ENCODE measurements at places on chromosomes 6 and 20.

DNA sequence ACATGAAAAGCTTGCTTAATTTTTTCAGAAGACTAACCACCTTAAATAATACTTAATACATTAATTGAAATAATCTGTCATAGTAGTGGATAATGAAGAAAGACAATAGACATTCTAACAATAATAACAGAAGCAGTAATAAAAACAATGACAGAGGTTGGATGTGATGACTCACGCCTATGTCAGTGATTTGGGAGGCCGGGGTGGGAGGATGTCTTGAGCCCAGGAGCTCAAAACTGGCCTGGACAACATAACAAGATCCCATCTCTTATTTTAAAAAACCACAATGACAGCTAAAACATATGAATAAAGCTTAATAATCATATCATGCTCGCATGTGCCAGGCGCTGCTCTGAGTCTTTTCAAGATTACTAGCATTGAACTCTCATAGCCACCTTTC lies 105.5 kb downstream of the IPCEF1 start:
- no peak for DNase-seq

DNA sequence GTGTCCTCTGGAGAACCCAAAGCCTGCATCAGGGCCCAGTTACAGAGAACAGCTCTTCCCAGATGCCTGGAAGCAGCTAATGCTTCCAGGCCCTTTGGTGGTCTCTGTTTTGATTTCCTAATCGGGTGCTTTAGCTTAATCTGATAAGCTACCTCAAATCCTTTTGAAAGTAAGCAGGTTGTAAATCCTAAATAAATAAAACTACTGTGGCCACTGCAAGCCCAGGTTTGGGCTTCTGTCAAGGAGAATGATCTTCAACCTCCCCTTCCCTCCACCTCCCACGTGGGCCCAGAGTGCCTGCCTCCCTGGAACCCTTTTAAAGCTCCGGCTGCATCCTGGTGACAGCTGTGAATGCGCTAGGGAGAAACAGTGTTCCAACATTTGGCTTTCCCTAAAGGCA lies 25.2 kb upstream of the FYN start:
- DNase-seq = no peak

DNA sequence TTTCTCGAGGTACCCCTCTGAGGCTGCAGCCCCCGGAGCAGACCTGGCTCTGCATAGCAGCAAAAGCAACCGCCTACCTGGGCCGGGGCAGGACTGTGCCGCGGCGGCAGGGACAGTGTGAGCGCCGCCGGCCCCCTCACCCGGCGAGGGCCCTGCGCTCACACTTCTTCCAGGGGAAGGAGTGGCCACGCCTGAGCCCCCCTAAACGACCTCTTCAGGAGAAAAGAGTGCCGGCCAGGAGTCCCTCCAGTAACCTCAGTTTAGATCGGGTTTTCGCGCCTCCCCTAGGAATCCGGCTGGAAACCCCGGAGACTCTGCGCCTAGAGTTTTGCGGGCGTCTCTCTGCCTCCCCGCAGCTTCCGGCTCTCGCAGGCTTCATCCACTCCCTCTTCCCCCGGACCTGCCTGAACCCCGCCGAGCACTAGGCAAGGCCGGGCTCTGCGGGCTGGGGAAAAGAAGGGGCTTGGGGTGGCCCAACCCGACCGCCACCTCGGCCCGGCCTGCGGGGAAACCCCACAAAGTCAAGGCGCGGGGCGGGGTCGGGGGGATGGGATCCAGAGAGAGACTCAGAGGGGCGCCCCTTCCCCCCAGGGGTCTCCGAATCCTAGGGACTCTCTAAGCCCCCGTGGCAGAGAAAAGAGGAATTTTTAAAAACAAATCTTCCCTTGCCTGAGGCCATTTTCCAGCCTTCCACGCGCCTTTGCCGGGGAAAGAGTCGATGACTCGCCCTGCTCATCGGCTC lies 558 bp downstream of the LINC00237 start:
- DNase-seq = no peak

DNA sequence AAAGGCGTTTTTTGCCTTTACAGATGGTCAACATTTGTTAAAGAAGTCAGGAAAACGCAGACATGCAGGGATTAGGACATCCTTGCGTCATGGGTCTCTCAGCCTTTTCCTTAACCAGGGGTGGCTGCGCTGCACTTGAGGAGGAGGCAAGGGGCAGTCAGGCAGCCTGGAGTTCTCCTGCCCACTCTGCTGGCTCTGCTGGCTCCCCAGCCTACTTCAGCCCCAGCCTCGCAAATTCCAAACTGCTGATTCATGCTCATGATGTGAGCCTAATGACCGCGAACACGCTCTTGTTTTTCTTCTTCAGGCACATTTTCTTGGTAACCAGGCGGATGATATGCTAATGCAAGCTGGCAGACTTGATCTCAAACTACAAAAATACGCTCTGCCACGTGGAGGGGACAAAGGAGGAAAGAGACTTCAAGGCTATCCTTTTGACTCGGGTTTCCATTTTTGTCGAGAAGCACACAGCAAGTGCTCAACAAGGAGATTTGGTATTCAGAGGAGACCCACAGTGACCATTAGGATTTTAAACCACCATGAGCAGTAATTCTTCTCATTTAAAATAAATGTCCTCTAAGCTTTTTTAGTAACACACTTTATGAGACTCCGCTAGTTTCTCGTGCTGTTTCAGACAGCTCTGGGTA lies 290.3 kb upstream of the STXBP5 start:
- peak; percentile 88 for DNase-seq

DNA sequence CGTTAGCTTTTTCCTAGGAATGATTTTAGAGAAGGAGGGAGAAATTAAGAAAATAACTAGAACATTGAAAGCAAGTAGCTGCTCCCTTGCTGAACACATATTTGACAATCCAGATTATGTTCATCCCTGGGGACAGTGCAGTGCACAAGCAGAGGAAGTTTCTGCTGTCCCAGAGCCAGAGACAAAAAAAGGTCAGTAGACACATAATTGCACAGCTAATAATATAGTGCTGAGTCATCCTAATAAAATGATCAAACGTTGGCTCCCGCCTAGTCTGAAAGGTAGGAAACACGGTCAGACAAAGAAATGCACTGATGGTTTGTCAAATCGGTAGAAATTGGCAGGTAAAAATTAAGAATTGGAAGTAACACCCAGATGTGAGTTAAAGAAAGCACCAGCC lies 21.7 kb upstream of the SSTR4 start:
- DNase-seq = no peak

- no peak for DNase-seq
Observed at GRCh38 chr6:508614-509013, 117.1 kb downstream of the IRF4 start.

DNA sequence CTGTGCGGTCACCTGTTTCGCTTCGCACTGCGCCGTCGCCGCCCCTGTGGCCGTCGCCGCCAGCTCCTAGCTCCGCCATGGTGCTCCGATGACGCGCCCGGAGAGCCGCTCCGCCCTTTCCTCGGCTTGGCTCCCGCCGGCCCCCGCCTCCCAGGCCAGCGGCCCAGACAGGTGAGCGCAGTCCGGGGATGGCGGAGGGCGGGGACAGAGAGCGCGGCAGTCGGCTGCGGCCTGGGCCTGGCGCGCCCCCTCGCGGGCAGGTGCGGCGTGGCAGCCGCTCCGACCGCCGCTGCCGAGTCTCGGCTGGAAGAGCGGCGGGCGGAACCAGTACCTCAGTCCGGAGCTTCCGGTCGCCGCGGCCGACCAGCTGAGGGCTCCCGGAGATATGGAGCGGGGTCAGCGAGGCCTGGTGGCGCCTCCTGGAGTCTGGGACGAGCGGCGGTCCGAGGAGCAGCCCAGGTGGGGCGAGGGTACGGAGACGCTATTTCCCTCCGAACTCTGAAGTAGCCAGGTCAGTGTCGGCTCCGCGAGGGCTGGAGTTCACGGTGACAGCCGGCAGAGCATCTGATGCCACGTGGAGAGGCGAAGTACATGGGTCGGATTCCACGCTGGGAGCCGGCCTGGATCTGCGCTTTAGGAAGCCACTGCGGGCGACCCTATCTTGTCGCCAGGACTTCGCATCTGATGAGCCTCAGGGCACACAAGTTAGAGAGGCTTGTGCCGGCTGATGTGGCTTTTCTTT lies at the start of gene MAP7:
Gene MAP7, minus strand, starts transcription at position 93 of the 742 bp plus-strand sequence. Its CDS starts 14 bp downstream, at position 79.
- DNase-seq = peak; percentile 79

DNA sequence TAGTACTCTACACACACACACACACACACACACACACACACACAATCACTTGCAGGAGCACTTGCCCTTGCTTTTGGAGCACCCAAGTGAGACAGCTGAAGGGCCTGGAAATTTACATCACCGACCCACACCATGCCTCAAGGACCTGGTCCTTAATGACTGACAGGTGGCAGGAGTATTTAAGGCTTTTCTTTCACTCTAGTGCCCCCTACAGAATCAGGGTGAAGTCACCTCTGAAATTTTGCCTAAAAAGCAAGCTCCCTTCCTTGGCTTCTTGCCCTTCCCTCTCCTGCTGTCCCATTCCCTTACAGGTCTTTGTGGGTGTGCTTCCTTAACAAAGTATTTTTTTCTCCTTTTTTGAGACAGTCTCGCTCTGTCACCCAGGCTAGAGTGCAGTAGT lies 353.5 kb upstream of the IRAK1BP1 start:
- no peak for DNase-seq

DNA sequence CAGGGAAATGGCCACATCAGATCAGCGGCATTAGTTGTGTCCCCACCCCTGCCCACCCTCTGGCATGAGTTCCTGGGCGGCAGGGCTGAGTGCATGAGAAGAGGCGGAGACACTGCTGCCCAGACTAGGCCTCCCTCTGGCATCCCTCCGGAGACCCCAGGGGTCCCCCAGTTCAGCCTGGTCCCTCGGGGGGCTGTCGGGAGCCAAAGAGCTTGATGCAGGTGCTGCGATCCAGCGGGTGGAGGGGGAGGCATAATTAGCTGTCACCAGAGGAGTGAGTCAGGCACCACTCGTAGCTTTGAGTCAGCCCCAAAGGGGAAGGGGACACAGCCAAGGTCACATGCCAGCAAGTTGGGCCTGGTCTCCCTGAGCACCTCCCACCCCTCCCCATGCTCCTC lies 34.5 kb downstream of the DLGAP4 start:
- no peak for DNase-seq

- DNase-seq = peak; percentile 34
Observed at GRCh38 chr6:46927066-46927465, 5.3 kb upstream of the ADGRF5 start.

- DNase-seq = no peak
Observed at GRCh38 chr20:1983301-1983700, 10.6 kb downstream of the PDYN start.

GRCh38 chr20:58988565-58988882 lies 7.5 kb downstream of the NELFCD start:
- no peak for DNase-seq

DNA sequence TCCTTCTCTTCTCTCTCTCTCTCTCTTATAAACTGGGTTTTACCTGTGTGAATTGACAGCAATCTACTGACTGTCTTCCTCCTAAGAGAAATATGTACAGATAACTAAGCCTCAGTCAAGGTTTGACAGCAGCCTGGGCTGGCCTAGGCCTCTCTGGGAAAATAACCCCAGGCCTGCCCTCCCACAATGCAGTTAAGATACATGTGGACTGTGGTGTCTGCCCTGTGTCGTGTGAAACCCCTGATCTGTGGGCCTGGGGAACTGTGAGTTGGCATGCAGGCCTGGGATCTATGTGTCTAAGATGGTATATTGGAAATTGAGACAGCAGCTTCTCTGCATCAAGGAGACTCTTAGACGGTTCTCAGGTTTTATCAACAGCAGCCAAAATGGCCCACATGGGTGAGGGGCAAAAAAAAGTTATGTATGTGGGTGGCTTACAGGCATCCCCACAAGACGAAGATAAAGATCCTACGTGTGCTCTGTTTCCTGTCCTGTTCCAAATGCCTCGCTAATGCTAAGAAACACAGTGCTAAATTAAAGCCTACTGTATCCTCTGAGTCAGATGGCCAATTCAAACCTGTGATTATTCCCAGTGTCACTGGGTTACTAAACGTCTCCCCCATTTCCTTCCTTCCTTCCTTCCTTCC lies 19.0 kb downstream of the LRFN2 start:
- no peak for DNase-seq

GRCh38 chr20:33821270-33821836 lies 10.2 kb downstream of the CHMP4B start:
- DNase-seq = no peak

DNA sequence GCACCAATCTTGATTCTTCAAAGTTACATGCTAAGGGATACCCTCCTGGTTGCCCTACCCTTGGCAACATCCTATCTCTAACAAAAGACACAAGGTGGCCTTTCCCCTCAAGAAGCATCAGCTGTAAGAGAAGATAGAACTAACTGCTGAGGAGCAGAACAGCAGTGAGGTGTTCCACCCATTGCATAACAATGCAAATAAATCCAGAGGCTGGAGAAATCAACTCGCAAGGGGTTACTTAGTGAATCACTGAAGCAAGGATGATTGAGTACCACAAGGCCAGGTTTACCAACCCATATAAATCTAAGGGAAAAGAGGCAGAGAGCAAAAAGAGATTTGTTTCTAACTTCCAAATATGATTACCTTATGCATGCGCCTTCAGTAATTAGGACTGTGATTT lies 36.7 kb downstream of the F13A1 start:
- no peak for DNase-seq

- no peak for DNase-seq
Observed at GRCh38 chr6:109424946-109425345, 15.5 kb downstream of the PPIL6 start.

DNA sequence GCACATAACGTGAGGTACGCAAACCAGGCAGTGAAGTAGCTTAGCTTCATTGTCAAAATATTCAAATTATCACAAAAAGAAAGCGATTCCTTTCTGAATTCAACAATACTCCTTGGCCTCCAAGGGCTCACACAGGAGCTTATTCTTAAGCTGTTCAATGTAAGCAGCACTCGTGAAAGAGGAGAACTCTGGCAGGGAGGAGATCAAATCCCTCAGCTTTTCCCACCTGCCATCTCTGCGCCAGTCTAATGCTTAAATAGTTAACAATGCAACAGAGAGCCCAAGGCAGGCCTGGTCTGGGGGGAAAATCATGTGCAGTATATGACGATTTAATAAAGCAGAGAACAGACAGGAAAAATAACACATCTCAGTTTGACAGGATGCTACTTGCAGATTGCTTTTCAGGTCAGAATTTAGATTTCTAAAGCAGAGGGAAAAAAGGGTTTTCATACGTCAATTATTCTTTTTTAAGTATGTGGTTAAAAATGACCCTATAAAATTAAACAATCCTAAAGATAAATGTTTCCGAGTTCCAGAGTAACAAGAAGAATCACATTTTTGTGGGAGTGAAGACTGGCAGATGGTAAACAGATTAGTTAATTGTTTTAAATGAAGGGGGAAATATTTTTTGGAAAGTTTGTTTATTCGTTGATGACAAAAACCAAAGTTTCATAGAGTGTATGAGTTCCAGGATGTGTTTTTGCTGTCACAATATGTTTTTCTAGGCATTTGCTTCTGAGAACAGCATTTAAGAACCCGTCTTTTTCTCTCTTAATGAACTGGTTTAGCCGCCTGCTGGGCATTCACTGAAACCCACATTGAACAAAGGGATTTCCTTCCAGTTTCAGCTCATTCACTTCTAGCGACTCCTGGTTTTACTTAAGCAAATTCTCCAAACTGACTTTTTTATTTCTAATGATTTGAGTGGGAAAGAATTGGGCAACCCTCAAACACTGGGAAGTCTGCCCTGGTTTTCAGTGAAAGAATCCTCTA lies 45.9 kb downstream of the PLAGL1 start:
- DNase-seq = peak; percentile 64

DNA sequence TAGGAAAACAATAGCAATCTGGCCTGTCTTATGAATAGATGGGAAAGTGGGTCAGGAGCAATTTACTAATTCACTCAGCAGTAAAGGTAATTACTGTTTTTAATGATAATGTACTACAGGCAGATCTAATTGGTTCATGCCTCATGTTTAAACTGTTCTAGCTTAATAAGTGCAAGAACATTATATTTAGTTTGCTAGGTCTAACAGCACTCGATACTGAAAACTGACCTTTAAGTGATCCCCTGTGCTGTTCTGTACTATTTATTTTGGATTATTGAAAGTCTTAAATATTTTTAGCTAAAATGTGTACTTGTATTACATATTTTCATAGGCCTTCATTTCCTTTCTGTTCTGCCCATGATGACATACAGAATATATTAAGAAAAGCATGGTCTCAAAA lies 998.0 kb upstream of the GJE1 start:
- DNase-seq = no peak

Data from GM03348 (cell line).